Activated B cell treated with CpG ODN at 0.5 μM for 24 hours (primary cell): ENCODE measurements at places on chromosomes 5 and 9. TPM values are rescaled to one million over a fixed set of nuclear protein-coding genes. Genes with fewer than 3 reads are reported as not detected.
A peak's percentile ranks its signal among the peaks of the same experiment; 100 is the strongest.

Gene FGFR4
- 1.5 and 3.0 TPM in 2 replicates for total RNA-seq

DNA sequence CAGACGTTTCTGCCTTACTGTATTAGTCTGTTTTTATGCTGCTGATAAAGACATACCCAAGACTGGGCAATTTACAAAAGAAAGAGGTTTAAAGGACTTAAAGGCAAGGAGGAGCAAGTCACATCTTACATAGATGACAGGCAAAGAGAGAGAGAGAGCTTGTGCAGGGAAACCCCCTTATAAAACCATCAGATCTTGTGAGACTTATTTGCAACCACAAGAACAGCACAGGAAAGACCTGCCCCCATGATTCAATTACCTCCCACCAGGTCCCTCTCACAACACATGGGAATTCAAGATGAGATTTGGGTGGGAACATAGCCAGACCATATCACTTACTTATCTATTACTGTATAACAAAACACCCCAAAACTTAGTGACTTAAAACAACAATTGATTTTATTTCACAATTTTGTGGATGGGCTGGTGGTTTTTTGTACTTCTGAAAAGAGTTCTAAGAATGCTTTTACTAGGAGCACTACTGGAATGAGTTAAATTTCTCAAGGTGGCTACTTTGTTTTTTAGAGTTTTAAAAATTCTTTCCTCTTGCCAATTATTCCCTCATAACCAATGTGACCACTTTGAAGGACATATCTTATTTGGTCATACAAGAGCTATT, 10.3 kb downstream of the RUSC2 start:
- no peaks in the 10 kb centered on the region for H3K4me1 ChIP-seq
- DNase-seq: no peak
- peaks cover 4% of the 10 kb centered on the region for H3K27me3 ChIP-seq
- no peak overlapping the region for H3K4me3 ChIP-seq

Gene MSX2
- not detected in 2 replicates for total RNA-seq

GRCh38 chr9:134341306-134341705, 15.1 kb downstream of the RXRA start:
- peaks cover 25% of the 10 kb centered on the region for H3K4me1 ChIP-seq
- no peaks in the 10 kb centered on the region for H3K27me3 ChIP-seq
- H3K4me3 ChIP-seq: no peak overlapping the region
- DNase-seq: no peak
- H3K27ac ChIP-seq: no peak overlapping the region

DNA sequence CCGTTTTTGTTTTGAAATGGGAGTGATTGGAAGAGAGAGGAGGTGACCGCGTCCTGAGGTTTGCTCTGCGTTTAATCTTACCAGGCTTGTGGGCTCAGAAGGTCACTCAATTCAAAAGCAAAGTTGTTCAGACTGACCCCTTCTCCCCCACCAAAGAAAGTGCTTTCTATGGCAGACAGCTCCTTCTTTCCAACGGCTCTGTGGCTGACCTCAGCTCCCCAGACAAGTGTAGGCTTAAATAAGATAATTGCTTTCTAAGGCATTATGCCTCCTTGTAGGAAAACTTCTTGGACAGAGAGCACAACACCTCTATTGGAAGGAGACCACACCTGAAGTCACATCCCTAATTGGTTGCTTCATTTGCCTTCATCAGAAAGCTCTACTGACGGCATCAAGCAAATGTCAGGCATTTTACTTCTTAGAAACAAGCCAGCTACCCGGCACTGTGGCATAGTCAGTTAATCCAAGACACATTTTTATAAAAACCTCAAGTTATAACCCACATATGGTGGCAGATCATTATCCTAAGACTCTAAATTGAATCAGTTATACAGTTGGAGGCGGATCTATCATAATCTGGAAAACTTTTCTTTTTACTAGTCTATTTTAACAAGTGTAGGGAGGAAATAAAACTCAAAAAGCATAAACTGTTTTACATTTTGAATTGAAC, 94.9 kb downstream of the TMEM174 start:
- H3K4me1 ChIP-seq: no peaks in the 10 kb centered on the region
- H3K4me3 ChIP-seq: no peak overlapping the region
- H3K27me3 ChIP-seq: peaks cover 2% of the 10 kb centered on the region

Gene C9orf153
- 0.17 and 0.18 TPM in 2 replicates for total RNA-seq

GRCh38 chr5:44332285-44332971, 56.8 kb downstream of the FGF10 start:
- DNase-seq: no peak
- H3K4me3 ChIP-seq: no peak overlapping the region
- no peaks in the 10 kb centered on the region for H3K36me3 ChIP-seq
- no peaks in the 10 kb centered on the region for H3K27me3 ChIP-seq

Gene PAPPA
- total RNA-seq: not detected in 2 replicates

GRCh38 chr9:138047469-138048040, 170.0 kb downstream of the CACNA1B start:
- no peaks in the 10 kb centered on the region for H3K36me3 ChIP-seq
- H3K4me3 ChIP-seq: no peak overlapping the region
- no peaks in the 10 kb centered on the region for H3K4me1 ChIP-seq
- DNase-seq: peak; percentile 4
- H3K27ac ChIP-seq: no peak overlapping the region
- peaks cover 15% of the 10 kb centered on the region for H3K27me3 ChIP-seq

- H3K36me3 ChIP-seq: no peaks in the 10 kb centered on the region
- DNase-seq: no peak
- H3K4me3 ChIP-seq: no peak overlapping the region
- no peaks in the 10 kb centered on the region for H3K4me1 ChIP-seq
- no peak overlapping the region for H3K27ac ChIP-seq
These were observed 29.5 kb downstream of the SURF6 start for GRCh38 chr9:133306242-133307204.

Gene CNTLN
- 0.38 and 0.46 TPM in 2 replicates for total RNA-seq

Gene GFPT2
- total RNA-seq: 0.39 and 0.62 TPM in 2 replicates

DNA sequence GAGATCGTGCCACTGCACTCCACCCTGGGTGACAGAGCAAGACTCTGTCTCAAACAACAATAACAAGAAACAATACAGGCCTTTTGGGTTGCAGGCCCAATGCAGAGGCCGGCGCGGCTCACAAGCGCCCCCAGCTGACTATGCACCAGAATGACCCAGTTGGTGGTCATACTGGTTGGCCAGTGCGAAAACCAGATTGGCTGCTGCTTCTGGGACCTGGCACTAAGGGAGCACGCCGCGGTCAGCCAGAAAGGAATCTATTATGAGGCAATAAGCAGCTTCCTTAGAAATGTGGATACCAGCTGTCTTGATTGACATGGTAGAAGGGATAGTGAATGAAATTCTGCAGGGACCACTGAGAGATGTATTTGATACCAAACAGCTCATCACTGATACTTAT, 35.0 kb downstream of the RANBP17 start:
- no peaks in the 10 kb centered on the region for H3K4me1 ChIP-seq
- H3K36me3 ChIP-seq: no peaks in the 10 kb centered on the region
- no peaks in the 10 kb centered on the region for H3K27me3 ChIP-seq
- H3K4me3 ChIP-seq: no peak overlapping the region
- no peak for DNase-seq
- no peak overlapping the region for H3K27ac ChIP-seq
